ENCODE measurements at places on chromosomes 3 and 15.
A peak's percentile ranks its signal among the peaks of the same experiment; 100 is the strongest.

DNA sequence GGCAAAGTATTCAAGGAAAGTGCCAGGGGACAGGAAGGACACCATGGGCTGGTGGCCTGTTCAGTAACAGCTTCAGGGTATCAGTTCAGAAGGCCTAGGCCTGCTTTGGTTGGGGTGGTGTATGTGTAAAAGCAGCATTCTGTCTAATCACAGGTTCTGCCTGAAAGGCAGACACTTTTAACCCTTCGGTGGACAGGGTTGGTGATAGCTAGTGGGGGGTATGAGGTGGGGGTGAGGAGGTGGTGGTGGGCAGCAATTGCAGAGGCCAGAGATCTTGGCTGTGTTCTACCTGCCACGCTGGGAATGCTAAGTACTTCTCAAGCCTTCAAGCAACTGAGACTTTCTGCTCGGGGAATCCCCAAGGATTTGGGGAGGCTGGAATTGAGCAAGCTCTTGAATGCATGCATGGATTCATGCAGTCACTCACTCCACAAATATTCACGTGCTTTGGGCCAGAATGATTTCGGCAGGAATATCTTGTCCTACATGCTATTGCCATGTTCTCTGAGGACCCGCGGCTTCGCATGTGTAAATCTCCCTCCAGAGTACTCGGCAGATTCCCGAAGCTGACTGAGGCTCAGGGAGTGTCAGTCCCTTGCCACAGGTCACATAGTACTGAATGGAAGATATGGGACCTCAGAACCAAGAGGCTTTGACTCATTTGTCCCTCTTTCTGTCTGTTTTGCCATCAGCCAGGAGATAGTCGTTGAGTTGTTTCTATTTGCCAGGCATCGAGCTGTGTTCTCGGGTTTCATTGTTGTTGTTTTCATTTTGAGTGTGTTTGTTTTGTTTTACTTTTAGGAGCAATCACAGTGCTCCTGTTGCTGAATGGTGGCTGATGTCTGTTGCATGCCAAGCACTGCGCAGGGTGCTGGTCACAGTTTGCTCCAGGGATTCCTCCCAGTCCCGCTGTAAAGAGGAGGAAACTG is 65.5 kb downstream of the SMAD3 start:
- no peak for DNase-seq

DNA sequence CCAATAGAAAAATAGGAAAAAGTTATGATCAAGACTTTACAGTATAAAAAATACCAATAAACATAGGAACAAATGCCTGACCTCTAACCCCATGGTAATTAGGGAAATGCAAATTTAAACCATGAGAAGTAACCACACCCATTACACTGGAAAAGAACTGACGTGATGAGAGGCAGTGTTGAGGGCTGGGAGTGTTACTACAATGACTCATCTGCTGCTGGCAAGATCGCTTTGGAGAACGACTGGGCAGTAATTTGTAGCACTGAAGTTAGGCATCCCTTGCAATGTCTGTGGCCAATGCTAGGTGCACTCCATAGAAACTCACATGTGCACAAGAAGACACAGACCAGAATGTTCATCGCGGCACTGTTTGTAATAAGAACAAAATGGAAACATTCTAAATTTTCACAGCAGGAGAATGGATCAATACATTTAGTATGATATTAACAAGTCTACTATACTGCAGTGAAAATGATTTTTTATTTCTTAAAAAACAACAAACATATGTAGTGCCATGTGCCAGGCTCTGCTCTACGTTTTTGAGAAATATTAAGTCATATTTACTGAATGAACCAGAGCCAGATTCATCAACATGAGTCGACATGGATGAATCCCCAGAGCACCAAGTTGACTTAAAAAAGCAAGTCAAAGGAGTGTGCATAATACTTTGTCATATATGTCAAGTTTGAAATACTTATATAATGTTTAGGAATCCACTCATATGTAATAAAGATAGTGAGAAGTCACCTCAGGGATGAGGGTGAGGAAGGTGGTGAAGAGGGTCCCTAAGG is 37.6 kb upstream of the EPHB3 start:
- DNase-seq: no peak

- DNase-seq: no peak
Measured at GRCh38 chr3:72663429-72663828, 184.8 kb downstream of the SHQ1 start.

DNA sequence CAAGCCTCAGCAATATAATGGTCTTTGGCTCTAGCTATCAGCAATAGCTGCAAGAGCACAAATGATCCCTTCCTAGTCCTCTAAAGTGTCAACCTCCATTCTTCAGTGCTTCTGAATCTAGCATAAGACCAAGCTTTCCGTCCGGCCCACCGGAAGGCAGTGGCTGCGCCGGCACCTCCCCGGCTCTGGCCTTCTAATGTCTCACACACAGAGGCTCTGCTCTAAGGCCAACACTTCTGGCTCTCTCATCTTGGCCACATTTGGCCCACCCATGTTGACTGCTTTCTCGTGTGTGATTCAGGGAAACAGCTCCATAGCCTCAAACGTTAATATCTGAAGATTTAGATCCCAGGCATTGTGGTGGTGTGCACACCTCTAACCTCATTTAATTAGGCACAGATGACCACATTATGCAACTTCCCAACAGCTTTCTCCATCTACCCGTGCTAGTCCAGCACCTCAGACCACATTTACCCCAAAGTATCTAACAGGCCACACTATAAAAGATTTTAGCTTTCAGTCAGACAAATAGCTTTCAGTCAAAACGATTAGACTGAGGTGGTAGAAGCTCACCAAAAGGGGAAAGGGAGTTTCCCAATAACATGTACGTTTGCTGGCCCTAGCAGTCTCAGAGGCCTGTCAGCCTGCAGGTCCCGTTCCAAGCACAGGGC is 19.3 kb downstream of the SLC51A start:
- no peak for DNase-seq

DNA sequence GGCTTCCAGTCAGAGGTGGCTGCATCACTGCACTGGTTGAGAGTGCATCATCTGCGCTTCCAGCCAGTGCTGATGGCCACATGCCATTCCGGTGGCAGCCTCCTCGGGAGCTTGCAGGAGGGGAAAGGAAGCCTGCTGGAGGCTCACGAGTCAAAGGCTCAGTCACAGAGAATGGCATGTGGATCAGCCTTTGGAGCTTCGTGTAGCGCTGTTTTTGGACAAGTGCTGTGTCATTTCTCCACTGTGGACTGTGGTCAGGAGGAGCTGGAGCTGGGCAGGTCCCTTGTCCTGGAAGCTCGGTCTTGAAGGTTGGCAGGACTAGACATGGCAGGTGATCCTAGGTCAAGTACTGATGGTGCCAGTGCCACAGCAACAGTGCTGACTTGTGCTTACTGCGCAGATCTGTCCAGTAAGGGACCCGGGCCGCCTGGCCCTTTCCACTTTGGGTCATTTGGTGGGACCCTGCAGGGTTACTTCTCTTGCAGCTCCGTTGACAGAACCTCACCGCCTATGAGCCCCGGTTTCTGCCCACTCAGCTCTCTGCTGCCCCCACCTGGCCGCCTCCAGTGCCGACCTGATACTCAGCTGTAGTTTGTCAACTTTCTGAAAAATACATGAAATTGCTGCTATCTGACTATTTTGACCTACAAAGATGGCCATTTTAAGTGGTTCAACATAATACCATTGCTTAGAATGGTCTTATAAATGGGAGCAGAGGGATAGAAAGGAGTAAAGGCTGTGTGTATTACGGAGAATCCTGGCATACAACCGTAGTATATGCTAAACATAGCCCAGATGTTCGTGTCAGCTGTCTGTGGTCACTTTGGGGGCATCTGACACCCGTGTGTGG is 27.6 kb upstream of the TRPM1 start:
- peak; percentile 86 for DNase-seq
